Fibroblast of the aortic adventitia (primary cell): ENCODE measurements at places on chromosomes 5 and 9. TPM values are rescaled to one million over a fixed set of nuclear protein-coding genes. Genes with fewer than 3 reads are reported as not detected.

The PRXL2C gene
- total RNA-seq, result 12.8 and 40.0 TPM in 2 replicates

The TMEM38B gene
- 17.7 and 36.0 TPM in 2 replicates for total RNA-seq

The MYMK gene
- not detected in 2 replicates for total RNA-seq

The KIAA0825 gene
- 4.3 and 12.2 TPM in 2 replicates for total RNA-seq
